ENCODE measurements at places on chromosomes 3 and 15.

GRCh38 chr3:183210862-183211341, 42.2 kb upstream of the B3GNT5 start:
- no peak for DNase-seq

GRCh38 chr15:96565266-96565665, 234.8 kb downstream of the NR2F2 start:
- DNase-seq, result no peak

DNA sequence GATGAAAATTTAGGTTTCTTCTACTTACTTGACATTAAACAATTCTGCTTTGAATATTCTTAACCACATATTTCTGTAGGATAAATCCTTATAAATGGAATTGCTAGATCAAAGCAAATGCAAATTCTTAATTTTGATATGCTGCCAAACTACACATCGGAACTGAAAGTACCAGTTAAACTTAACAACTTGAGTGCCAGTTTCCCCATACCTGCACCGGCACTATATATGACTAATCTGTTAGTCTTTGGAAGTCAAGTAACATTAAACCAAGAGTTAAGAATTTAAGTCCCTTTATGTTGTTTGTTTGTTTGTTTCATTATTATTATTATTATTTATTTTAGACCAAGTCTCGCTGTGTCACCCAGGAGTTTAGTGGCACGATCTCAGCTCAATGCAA, 103.9 kb upstream of the AKAP13 start:
- DNase-seq, result no peak

DNA sequence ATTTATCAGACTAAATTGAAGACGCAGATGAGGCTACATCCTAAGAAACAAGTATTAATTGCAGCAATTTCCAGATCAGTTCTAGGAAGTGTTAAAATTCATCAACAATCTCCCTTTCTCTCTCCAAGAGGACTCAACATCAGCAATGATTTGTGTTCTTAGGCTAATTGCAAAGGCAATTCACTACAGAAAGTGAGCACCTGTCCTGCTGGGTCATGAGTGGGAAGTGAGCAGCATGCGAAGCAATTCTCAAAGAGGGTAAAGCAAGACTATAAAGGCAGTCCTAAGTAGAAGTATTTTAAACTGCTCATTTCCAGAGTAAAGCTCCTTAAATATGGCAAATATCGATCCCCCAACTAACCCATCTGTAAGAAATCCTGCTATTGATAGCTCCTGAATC, 1191.0 kb upstream of the ALCAM start:
- DNase-seq, result no peak

DNA sequence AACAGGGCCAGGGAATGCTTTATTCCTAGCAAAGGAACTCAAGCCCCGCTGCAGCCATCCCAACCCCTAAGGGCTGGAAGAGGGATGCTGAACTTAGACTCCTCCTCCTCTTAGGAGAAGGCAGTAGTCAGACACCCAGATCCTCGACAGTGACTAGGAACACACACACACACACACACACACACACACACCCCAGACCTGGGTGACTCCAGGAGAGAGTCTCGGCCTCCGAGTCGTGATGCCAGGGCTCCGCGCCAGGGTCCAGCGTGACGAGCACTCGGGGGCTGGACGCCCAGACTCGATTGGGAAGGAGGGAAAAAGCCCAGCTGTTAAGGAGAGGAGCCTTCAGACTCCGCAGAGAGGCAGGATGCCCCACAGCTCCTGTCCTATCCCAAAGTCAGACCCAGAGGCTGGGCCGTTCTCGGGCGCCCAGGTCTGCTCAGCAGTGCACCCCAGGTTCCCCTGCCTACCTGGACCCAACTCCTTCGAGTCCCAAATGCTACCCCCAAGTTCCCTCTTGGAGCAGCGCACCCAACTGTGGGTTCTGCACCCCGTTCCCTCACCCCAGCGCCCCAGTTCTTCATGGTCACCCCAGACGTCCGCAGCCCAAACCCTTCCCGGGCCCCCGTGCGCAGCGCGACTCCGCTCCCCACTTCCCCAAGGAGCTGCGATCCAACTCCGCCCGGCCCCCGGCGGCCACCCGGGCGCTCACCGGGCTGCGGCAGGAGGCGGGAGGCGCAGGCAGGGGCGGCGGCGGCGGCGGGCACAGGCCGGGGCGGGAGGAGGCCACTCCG, 421 bp downstream of the BMF start:
- DNase-seq, result peak; percentile 91

DNA sequence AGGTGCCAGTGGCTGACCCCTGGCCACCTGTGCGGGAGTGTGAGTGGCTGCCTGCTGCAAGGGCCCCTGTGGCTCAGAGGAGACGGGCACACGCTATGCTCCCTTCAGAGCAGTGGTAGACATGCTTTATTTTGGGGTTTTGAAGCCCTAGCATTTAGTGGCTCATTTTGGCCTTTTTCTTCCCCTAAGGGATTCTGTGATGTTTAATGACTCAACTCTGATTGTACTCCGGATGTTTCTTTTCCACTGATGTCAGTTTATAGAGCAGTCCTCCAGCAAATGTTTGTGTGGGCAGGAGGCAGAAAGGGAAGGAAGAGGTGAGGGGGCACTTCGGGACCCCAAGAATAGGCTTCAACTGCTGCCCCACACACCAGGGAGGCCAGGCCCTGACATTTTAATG, 288.9 kb upstream of the C2CD4B start:
- no peak for DNase-seq

DNA sequence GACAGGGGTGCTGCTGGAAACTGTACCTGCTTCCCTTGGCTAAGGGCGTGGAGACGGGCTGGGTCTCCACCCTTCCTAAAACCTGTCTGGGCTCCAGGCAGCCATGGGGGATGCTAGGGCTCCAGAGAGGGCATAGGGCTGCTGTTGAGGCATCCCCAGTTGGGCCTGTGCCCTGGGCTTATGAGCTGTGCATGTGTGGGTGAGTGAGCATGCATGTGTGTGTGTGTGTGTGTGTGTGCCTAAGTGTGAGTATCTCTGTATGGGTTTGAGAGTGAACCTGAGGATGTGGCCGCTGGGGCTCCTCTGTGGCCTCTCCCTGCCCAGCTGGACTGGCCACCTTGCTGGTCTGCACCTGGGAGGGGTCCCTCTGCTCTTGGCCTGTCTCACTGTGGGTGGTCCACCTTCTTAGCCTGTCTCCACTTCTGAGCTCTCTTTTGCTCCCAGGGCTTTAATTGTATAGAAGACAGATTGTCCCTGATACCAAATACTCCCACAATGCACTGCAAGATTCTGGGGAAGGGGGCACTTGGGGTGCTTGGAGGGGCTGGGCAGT, 11.9 kb upstream of the TMEM115 start:
- no peak for DNase-seq

DNA sequence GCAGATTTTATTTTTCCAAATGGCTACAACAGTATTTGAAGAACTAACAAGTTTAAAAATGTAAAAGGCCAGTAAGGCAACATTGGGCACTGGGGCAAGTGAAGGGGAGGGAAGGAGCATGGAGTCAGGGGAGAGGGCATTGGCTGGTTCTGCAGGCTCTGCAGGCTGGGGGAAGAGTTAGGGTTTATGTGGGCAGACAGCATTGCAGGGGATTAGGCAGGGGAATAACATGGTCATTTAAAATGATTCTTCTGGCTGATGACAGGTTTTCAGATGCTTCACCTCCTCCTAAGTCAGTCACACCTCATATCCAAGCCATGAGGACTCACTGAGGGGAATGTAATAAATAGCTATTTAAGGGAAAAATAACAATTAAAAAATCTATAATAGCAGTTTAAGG, 52.6 kb downstream of the BTD start:
- DNase-seq, result no peak

DNA sequence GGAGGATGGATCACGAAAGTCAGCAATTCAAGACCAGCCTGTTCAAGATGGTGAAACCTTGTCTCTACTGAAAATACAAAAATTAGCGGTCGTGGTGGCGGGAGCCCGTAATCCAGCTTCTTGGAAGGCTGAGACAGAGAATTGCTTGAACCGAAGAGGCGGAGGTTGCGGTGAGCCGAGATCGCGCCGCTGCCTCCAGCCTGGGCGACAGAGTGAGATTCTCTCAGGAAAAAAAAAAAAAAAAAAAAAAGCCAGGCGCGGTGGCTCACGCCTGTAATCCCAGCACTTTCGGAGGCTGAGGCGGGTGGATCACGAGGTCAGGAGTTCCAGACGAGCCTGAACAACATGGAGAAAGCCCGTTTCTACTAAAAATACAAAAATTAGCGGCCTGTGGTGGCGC, 5.0 kb downstream of the EAF2 start:
- no peak for DNase-seq

DNA sequence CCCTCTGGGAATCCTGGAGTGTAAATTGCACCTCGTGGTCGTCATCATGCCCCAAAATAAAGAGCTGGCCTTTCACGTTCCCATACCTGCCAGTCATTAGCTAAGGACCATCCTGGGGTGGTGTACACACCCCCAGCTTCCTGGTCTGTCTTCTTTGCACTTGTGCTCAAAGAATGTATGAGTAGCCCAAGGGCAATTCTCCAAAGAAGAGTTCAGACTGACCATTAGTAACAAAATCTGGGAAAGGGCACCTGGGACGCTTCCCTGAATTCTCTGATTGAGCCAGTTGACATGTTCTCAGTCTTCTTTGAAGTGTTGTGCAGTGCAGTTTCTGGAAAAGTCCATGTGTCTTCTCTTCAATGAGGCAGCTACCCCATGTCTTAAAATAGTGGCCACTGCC, 34.8 kb downstream of the FAM3D start:
- DNase-seq, result no peak
